ENCODE measurements at places on chromosomes 7 and 10. TPM values are rescaled to one million over a fixed set of nuclear protein-coding genes. Genes with fewer than 3 reads are reported as not detected.
A peak's percentile ranks its signal among the peaks of the same experiment; 100 is the strongest.

BMS1 gene
- 20.0 TPM for total RNA-seq

TRIM24 gene
- total RNA-seq: 20.5 TPM

LRRC72 gene
- not detected for total RNA-seq

CPN1 gene
- not detected for total RNA-seq

DNA sequence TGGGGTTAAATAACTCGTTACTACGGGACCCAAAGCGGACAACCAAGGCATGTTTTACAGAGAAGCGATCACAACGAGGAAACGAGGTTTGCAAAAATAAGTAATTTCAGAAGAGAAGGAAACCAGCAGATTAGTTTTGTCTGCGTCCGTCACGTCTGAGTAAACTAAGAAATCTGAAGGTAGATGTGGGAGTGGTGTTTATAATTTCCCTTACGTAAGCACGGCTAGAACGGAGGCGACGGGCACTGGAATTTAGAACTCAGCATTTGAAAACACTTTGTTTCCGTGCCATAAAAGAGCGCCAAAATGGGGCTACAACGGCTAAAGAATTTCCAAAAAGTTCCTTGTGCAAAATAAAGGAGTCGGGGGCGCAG is 718 bp upstream of the UMAD1 start:
- DNase-seq: no peak

GRCh38 chr7:16926283-16926682 is 44.5 kb upstream of the AGR3 start:
- no peak for DNase-seq

GRCh38 chr7:154172236-154172635 is 120.0 kb downstream of the DPP6 start:
- DNase-seq: no peak

SCIN gene
- total RNA-seq: 0.92 TPM

DNA sequence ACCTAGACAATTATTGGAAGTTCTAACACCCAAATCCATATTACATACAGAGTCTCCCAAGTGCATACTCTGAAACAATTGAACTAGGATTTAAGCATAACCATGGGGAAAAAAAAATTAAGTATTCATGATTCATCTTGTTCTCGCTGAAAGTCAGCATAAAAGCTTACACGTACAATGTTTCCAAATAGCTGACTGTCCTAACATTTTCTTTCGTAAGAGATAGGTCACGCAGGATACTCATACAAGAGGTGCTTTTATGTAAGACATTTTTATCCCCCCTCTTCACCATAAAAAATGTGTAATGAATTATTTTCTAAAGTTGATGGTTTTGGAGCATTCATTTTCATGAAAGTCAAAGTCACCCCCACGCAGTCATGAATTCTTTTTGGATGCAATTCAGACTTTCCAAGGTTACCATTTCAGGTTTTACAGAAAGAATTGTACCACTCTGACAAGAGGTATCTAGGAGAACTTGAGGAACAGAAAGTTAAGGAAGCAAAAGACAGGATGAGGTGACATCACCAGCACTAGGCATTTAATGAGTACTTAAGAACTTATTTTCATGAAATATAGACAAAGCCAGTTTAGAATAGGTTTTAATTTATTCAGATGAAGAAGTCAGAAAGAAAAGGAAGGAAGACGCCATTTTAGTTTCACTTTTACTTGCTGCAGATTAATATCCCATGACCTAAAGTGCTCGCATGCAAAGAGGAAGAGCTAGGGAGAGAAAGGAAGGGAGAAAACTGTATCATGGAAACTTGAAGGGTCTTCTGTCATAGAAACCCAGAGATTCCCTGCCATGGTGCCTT is 55.8 kb downstream of the TMEM26 start:
- no peak for DNase-seq

ZNF273 gene
- total RNA-seq: 3.4 TPM

DNA sequence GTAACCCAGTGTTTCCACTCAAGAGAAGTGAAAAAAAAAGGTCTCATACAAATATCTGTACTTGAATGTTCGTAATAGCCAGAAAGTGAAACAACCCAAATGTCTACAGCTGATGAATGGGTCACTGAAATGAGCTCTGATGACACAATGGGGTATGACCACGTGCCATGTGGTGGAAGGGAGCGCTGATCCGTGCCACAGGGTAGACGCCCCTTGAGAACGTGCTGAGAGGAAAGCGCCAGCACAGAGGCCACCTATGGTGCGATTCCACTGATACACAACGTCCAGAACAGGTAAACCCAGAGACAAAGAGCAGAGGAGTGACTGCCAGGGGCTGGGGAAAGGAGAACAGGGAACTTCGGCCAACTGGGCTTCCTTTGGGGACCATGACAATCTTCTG is 50.3 kb downstream of the MAD1L1 start:
- DNase-seq: no peak

HTR5A gene
- total RNA-seq: not detected

- DNase-seq: no peak
These were observed 62.7 kb downstream of the LANCL2 start for GRCh38 chr7:55427800-55428199.

- DNase-seq: no peak
These were observed 678 bp downstream of the SH2B2 start for GRCh38 chr7:102287111-102287980.

- no peak for DNase-seq
These were observed 326.3 kb downstream of the CCSER2 start for GRCh38 chr10:84654671-84655070.

ZNF783 gene
- 22.2 TPM for total RNA-seq

GRCh38 chr10:30454744-30455510 is 20.9 kb downstream of the MAP3K8 start:
- DNase-seq: no peak

ASIC3 gene
- 7.6 TPM for total RNA-seq

DNA sequence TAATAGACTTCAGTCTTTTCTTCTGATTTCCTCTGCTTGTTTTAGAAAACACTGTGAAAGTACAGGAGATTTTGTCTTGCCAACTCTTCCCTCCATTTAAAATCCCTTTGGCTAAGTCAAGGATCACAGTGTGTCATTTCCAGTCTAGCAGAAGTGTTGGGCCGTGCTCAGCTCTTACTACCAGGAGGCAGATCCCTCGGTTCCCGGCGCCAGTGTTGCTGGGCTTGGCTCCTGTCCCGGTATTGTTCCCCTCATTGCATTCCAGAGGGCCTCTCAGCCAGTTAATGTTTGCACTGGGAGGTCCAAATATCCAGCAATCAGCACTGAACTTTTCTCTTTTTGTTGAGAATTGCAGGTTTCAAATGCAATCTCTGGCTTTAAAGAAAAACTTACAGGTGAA is 612.1 kb upstream of the MGMT start:
- DNase-seq: no peak

CLRN3 gene
- not detected for total RNA-seq

DNA sequence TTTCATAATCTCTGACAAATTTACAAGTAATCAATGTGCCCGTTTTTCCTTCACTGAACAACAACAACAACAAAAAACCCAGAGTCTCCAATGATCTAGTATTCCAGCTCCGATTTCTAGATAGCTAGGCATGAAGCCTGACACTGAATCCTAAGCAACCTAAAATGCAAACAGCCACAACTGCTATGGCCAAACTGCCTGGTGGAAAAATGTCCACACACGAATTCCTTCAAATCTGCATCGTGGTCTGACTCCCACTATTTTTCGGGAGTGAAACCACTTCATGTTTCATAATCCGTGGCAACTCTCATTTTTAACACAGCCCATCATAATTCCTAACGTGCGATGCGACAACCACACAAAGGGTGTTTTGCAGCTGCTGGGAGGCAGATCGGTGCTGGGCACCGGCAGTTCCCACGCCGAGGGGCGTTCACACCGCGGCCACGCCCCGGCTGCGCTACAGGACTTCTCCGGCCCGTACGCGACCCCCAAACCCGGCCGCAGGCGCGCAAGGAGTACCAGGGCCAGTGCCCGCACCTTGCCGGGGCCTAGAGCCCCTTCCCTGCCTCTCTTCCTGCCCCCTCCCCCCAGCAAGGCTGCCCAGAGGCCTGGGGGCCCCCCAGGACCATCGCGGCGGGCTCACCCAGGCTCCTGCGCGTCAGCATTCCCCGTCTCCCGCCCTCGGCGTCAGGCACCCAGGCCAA is 814 bp downstream of the RUFY2 start:
- no peak for DNase-seq

GRCh38 chr7:117827862-117828261 is 45.4 kb downstream of the CTTNBP2 start:
- peak; percentile 15 for DNase-seq

GRCh38 chr7:48976253-48976652 is 51.9 kb downstream of the CDC14C start:
- DNase-seq: no peak

DNA sequence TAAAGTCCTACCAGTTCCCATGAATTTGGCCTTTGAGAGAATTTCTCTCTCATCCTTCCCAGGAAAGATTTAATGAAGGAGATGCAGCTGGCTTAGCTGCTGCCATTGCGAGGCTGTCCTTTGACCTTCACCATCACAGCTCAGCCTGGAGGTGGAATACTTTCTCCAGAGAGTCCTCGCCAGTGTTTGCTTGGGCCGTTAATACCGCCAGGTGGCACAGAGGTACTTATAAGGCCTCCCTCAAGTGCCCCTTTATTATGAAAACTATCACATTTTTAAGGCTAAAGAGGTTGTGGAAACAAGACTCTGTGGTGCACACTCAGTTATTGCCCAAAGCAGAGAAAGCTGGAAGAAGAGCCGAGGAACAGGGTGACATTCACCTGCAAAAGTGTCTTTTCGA is 330.6 kb downstream of the CCSER2 start:
- no peak for DNase-seq

DNA sequence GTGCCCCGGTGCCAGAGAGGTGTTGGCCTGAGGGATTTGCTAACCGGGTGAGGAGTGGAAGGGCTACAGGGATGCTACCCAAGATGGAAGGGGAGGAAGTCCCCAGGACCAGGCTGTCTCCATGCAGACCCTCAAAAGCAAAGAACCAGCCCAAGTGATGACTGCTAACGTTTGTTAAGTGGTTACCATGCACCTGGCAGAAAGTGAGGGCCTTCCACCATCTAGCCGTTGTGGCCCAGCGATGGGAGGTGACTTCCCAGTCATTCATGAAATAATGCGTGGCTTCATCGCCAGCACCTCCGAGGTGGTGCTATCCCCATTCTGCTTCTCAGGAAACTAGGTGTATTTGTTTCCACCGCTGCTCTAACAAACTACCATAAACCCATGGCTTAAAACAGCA is 86.8 kb upstream of the LANCL2 start:
- no peak for DNase-seq

DNA sequence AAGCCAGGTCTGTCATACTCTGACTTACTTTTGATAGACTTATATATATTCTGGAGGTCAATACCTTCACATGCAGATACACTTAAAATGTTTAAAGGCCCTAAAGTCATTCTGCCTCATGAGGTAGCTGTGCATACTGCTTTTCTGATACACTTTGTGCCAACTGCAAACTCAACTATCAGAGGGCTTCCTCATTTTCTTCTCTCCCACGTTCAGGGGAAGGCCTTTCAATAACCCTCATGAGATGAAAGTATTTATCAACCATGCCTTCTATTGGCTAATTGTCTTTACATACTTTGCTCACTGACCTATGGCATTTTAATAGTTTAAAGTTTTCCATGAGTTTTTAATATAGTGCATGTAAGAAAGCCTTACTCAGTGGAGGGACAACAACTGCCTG is 112.7 kb upstream of the AMPH start:
- DNase-seq: no peak

DNA sequence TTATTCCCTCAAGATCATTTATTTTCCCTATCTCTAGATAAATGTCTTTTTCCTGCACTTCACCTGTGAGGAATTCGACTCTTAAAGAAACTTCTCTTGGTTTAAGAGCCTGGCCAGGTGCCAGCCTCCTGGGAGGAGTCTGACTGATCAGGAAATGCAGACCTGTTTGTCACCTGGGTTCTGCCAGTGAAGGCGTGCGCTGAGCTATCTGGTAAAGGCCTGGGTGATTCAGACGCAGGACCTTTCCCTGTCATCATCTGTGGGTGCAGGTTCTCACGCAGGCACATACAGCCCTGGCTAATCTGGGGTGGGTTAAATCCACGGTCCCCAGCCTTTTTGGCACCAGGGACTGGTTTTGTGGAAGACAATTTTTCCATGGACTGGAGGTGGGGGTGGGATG is 65.3 kb upstream of the AQP1 start:
- DNase-seq: peak; percentile 98

DKK1 gene
- total RNA-seq: 75.2 TPM

GRCh38 chr10:122113945-122114747 is 125.2 kb downstream of the TACC2 start:
- DNase-seq: no peak

- no peak for DNase-seq
These were observed 1.2 kb downstream of the PHKG1 start for GRCh38 chr7:56091591-56091990.

ANKRD30A gene
- not detected for total RNA-seq

- no peak for DNase-seq
These were observed 5.1 kb downstream of the SHH start for GRCh38 chr7:155807065-155807671.

DNA sequence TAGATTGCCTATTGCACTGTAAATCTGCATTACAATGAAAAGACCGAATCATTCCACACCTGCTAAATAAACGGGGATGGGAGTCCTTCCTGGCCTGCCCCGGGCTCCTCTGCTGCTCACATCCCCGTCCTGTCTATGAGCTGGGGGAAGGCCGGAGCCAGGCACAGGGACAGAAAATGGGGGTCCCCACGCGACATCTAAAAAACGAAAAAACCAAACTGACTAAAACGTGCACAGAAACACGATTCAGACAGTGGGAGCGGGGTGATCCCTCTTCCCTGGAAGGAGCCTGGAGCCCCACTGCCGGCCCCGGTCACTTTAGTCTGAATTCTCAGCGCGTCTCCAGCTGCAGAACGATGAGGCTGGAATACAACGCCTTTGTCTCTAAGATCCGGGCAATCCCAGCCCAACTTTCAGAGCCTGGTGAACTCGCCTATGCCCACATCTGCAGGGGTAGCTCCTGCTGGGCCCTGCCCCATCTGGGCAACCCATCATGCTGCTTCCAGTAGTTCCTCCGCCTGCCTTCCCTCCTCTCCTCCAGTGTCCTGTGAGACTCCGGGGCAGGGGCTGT is 78.0 kb downstream of the ADARB2 start:
- DNase-seq: no peak

PRSS2 gene
- not detected for total RNA-seq

- no peak for DNase-seq
These were observed 91.8 kb downstream of the PRKAG2 start for GRCh38 chr7:151784853-151785680.

DNA sequence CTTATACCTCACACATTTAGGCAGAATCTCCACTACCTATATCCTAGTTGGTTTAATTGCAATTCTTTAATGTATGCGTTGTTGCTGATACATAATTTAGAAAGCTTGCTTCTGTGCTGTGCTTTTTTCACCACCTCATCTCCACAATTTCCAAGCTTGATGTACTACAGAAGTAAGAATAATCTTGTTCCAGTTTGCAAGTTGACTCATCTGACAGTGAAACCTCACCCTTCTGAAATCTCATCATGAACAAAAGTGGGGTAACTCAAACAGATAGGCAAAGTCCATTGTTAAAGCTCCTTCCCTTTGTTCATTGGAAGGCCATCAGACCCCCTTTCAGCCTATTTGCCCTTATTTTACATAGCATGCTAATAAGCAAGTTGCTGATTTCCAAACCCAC is 13.6 kb downstream of the EIF4EBP2 start:
- DNase-seq: no peak

LIPM gene
- total RNA-seq: not detected

All from PC-9 (cell line).